GM12891 (cell line): ENCODE measurements at places on chromosomes 16 and 17.
A peak's percentile ranks its signal among the peaks of the same experiment; 100 is the strongest.

DNA sequence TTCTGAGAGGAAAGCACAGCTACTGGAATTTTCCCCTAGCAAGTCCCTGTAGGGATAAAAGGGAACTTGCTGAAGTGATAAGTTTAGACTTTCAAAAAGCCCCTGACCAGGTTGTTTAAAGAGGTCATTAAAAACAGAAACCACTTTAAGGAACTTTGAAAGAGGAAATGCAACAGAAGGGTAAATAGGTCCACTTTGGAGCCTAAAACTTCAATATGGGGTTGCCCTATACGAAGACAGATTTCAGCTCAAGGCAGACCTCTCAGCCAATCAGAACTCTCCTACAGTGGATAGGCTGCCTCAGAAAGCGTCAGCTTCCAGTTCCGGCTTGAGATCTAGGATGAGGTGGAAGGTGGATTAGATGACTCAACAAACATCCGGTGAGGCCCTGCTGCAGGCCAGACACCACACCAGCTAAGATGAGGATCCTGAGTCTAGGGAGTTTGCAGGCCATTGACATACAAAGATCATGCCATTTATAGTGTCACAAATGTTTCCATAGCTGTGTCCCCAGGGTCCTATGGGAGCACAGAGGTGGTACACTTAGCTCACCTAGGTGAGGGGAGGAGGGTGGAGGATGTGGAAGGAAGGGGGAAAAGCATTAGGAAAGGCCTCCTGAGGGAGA, 7.9 kb upstream of the MFSD6L start:
- peak; percentile 65 for DNase-seq

DNA sequence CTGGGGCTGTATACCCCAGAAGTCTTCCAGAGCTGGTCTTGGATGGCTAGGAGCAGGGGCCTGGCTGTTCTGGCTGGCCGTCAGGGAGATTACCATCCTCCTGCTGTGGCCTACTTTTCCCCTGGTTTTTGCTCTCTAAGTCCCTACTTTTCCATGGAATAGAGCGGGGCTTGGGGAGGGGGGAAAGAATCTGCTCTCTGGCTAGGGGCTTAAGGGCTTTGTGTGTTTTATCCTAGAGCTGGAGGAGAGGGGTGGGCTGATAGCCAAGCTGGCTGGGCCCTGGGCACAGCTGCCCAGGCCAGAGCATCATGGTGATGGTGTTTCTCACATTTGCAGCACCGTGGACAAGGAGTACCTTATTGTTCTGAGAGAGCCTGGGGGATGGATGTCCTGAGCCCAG, 3.6 kb downstream of the NRN1L start:
- no peak for DNase-seq

- DNase-seq = no peak
These were observed 67.2 kb upstream of the LHX1 start for GRCh38 chr17:36869856-36870719.

DNA sequence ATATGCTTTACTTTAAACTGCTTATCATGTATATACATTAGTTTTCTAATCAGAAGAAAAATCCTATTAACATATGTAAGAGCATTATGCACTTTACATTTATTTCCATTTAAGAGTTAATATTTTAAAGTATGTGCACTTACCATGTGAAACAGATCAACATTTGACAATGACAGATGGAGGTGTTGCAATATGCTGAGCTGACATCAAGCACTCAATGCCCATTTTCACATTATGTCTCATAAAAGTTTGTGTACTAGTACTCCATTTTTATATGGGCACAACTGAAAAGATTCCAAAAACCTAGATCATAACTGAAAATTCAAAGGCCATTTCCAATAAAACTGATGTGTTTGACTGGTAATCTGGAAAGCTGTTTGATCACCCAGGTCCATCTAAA, 420.9 kb upstream of the SOX9 start:
- DNase-seq = no peak

DNA sequence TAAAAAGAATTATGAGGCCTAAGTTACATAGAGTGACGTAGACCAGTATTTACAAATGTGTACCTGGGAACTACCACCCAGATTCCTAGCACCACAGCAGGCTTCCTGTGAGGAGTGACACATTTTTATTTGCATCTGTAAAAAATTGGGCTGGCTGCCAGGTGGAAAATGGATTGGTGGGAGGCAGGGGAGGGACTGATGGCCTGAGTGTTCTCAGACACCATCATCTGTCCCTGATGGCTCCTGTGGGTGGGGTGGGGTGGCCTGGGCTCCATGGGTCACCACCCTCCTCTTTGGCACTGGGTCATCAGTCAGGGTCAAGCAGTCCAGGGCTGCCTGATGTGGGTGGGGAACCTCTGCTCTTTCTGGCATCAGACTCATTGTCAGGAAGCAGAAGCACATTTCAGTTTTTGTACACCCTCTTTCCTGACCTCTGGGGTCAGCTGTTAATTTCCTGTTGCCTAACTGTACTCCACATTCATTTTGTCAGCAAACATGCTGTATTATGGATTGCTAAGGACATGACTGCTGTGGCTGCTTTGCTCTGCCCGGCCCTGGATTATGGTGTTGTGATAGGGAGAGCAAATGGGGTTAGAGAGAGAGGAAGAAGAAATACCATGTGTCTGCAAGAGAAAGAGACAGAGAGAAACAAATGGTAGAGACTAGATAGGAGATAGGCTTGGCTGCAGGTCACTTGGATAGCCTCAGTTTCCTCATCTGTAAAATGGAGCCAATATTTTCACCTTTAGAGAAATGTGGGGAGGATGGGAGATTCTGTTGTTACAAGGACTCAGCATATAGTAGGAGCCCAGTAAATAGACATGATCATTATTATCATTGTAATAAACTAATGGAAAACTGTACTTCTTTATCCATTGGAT, 11.6 kb upstream of the MFAP4 start:
- no peak for DNase-seq

DNA sequence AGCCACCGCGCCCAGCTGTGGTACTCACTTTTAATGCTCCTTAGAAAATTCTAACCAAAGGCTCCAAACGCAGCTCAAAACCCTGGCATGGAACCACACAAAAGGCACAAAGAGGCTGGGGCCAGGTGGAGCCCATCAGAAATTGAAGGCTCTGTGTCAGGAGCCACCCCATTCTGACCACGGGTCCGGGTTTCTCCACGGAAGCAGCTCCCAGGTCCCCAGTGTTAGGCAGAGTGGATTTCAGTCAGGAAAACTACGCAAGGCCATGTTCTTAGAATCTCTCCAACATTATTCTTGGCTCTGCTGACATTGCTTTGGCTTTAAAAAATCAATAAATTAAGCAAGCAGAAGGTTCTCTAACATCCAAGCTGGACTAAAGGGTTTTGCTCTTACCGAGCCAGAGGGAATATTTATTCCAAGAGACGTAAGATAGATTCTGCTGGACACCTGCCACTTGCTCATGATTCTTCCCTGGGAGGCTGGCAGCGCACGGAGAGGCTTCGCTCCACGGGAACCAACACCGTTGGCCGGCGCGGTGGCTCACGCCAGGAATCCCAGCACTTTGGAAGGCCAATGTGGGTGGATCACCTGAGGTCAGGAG, 93.5 kb downstream of the NXN start:
- no peak for DNase-seq

DNA sequence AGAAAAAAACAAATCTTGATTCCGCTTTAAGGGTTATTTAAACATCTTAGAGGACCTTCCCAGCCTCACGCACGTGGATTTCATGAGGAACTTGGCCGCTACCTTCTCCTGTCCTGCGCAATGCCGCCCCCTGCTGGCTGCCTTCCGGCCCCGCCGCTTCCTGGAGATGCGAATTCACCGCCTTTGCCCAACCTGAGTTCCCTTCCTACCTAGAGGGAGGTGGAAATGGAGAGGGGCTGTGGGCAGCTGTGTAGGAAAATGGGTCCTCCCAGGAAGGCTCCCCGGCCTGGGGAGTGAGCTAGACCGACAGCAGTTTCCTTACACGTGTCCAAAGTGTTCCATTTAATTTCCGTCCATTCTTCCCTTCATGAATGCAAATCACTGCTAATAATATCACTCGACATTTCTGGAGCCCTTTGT, 1.0 kb upstream of the ABCC12 start:
- peak; percentile 56 for DNase-seq

- peak; percentile 42 for DNase-seq
These were observed 47.5 kb downstream of the HAPSTR1 start for GRCh38 chr16:9138731-9139501.

- DNase-seq = no peak
These were observed 43.4 kb upstream of the RASD1 start for GRCh38 chr17:17539591-17539990.

- DNase-seq = no peak
These were observed 14.8 kb downstream of the HDAC5 start for GRCh38 chr17:44108440-44109311.
